ENCODE measurements at places on chromosomes 3 and 15. TPM values are rescaled to one million over a fixed set of nuclear protein-coding genes. Genes with fewer than 3 reads are reported as not detected.

GP5 gene
- total RNA-seq: not detected

ZBBX gene
- total RNA-seq: 1.0 TPM

TMEM62 gene
- 19.6 TPM for total RNA-seq

SAMD7 gene
- not detected for total RNA-seq

YEATS2 gene
- 31.0 TPM for total RNA-seq

TUSC2 gene
- total RNA-seq: 156 TPM

FBXW12 gene
- not detected for total RNA-seq

TM4SF1 gene
- total RNA-seq: 408 TPM

UBR1 gene
- total RNA-seq: 22.6 TPM

Data from PC-3 (cell line).